ENCODE measurements at places on chromosomes 11 and 22. TPM values are rescaled to one million over a fixed set of nuclear protein-coding genes. Genes with fewer than 3 reads are reported as not detected.
A peak's percentile ranks its signal among the peaks of the same experiment; 100 is the strongest.

CARNS1 gene
- total RNA-seq = 0.29 TPM

ACR gene
- 0.62 TPM for total RNA-seq

SCARF2 gene
- 14.6 TPM for total RNA-seq

ANKK1 gene
- total RNA-seq = 0.41 TPM

DNA sequence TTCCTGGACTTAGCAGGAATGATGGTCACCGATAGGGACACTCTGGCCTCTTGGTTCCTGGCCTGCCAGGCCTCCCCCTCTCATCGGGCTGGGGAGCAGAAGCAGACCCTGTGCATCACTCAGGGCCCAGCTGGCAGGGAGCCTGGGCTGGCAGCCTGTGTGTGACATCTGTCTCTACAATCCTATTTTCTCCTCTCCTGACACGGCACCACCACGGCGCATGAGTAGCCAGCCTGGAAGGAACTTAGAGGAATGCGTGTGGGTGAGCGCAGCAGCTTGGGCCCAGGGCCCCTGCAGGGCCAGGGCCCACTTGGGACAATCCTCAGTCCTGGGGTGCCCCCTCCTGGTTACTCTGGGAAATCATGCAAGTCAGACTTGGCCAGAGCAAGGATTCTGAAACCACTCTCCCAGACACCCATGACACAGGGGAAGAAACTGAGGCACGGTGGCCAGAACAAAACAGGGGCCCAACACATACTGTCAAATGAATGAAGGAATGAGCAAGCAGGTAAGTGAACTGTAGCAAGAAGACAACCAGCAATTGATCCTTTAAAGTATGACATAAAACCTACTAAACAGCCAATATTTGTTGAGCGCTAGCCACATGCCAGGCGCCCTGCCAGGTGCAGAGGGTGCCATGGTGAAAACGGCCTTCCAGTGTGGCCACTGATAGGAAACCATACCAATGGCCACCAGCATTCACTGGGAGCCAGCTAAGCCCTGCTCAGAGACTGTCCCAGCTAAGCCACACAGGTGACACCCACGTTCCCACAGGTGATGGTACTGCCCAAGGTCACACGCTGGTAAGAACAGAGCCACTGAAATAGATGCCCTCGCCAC lies 13.3 kb downstream of the RSPH14 start:
- peak; percentile 84 for DNase-seq

DNA sequence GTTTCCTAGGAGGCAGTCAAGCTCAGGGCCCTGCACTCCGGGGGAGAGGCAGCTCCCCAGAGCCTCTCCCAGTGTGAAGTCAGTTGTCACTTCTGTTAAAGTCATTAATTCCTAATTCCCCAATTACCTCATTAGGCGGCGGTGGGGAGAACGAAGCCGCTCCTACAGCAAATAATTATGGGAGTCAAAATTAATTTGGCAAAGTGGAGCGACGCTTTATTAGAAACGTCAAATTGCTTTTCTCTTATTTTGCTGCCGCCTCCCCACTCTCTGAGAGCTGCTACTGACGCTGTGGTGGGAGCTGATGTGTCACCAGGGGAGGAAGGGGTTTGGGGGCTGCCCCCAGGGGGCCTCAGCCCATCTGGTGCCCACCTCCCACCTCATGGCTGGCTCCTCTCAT lies 41.6 kb downstream of the SLC22A12 start:
- DNase-seq = no peak

DNA sequence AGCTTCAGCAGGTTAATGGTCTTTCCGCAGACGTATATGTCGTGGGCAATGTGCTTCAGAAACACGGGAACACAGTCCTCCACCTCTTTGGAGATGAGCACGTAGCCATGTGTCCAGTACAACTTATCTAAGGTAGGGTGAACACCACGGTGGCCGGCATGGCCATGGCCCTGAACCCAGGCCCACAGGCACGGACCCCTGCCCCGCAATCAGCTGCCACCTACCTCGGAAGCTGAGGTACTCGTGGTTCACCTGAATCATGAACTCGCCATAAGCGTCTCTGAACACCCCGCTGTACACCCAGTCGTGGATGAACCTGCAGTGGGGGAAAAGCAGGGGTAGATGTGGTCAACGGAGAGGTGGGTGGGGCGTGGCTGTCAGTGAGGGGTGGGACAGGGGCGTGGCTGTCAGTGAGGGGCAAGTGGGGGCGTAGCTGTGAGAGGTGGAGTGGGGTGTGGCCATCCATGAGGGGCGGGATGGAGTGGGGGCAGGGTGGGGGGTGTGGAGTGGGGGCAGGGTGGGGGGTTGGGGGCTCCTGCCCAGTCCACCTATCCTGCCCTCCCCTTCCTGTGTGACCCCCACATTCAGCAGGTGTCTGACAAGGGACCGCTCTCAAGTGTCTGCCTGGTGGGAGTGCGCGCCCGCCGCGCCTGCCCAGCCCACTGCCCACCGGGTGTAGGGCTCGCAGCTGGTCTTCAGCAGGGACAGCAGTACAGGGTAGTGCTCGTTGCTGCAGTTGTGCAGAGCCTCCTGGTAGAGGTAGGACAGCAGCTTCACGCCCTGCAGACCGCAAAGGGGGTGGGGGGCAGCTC lies 18.6 kb downstream of the TUBGCP6 start:
- DNase-seq = no peak

DNA sequence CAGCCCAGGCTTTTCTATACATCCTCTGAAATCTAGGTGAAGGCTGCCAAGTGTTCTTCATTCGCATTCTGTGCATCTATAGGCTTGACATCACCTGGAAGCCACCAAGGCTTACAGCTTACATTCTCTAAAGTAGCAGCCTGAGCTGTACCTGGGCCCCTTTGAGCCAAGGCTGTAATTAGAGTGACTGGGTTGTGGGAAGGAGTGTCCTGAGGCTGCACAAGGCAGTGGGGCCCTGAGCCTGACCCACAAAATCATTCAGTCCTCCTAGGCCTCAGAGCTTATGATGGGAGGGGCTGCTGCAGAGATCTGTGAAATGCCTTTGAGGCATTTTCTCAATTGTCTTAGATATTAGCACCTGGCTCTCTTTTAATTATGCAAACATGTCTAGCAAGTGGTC lies 33.0 kb upstream of the RDX start:
- no peak for DNase-seq

GRCh38 chr11:12692229-12693075 lies 18.2 kb downstream of the TEAD1 start:
- DNase-seq = no peak

- no peak for DNase-seq
Measured at GRCh38 chr11:46391186-46391577, 394 bp downstream of the CHRM4 start.

DNA sequence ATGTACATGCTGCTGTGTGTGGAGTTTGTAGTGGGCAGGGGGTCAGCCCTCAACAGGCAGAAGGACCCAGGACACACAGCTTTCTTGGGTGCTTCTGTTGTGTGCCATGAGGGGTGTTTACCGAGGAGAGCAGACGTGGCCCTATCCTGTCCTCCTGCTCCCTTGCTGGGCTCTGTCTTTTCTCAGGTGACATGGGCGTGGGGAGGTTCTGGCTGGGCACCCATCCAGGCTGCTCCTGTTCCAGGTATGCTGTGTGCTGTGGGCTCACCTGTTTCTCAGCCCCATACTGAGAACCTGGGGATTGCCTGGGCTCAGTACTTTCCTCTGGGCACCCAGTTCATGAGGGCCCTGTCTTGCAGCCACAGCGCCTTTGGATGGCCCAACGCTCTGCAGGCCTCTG lies 23.3 kb downstream of the MICALL1 start:
- DNase-seq = no peak

DNA sequence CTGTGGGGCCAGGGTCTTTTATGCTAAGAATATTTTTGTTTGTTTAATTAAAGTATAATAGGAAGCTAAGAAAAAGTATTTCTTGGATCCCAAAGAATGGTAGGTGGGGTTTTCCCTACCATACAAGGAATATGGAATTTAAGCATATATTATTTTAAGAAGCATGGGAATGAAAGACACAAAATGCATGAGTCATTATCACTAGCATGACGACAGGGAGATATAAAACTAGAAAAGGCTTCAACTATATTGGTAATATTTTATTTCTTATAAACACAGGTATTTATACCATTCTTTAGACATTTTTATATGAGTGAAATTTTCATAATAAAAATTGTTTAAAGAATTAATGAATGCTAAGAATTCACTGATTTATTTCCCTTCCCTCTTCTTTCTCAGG lies 39.3 kb upstream of the SOX6 start:
- DNase-seq = no peak

DNA sequence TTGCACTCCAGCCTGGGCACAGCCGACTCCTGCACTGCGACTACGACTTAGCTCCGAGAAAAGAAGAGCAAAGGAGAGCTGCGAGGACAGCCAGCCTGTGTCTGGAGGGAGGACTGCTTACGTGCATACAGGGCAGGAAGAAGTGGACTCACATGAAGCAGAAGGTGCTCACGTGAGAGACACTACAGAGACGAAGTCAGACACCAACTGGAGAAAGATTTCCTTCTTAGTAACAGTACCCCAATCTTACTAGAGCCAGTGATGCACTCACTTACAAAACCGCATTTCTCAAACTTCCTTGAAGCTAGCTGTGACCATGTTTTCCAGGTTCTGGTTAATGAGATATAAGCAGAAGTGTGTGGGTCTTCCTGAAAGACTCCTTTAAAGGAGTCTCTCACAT lies 67.7 kb downstream of the MICAL3 start:
- DNase-seq = no peak

DNA sequence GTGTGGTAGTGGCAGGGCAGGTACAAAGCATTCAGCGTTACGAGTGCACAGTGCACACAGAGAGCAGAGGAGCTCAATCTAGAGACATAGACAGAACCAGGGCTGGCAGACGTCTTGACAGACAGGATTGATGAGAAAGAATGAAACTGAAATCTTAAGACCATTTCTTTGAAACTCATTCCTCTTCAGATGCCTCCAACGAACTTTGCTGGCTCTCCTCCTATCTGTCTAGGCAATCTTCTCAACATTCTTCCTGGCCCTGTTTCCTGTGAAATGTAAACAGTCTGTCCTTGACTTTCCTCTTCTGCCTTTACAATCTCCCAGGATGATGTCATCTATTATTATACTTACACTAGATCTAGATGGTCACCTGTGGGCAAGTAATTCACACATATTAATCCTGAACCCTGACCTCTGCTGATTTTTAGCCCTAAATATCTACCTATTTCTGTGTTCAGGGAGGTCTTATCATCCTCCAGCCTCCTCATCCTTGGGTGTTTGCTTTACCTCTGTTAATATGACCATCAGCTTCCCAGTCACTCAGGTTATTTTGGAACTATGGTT lies 119.5 kb downstream of the ENTHD1 start:
- DNase-seq = no peak

DNA sequence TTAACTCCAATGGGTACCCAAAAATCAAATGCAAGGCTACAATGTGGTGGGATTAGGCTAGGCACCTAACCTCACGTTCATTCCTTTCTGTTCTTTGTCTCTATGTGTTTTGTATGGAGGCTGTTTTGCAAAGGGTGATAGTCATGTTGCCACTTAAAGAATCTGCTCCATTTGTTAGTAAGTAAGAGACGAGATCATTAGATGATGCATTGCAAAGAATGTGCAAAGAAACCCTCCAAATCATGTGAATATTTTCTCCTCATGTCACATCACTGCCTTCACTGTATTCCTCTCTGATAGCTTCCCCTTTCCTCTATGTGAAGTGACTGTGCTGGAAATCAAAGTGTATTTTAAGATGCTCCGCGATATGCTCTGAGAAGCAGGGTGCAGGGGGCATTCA lies 11.9 kb downstream of the SYT13 start:
- DNase-seq = no peak

DNA sequence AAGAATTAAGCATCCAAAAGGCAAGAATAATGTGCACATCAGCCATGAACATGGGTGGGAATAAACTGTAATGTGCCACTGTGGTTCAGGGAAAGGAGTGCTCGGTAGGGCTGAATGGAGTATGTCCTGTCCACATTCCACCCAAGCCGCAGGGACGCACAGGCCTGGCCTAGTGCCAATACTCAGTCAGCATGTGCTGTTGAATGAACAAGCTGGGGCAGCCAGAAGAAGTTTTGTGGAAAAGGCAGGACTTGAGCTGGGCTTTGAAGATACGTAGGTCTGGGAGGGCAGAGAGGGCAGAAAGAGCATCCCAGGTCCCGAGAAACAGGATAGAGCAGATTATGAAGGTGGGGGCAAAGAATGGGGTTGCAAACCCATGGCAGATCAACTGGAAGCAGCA lies 60.0 kb upstream of the PLET1 start:
- no peak for DNase-seq
